CD4-positive, alpha-beta T cell treated with Interferon gamma for 1 hour (primary cell): ENCODE measurements at places on chromosomes 1 and 21.

DNA sequence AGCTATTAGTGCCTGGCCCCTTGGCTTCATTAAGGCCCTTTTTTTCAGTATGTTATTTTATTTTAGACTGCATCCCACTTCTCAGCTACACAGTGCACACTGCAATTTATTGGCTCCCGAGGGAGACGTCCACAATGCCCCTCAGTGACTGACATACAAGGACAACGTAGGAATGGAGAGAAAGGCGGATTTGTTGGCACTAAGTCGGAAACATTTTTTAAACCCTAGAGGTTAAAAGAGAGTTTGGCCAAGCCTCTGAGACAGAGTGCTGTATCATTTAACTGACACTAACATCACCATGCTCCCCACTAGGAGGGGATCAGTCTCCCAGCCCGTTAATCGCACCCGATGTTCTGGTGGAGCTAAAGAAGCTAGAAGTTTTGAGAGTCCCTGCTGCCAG is 45.7 kb upstream of the FOXD3 start:
- DNase-seq = no peak

DNA sequence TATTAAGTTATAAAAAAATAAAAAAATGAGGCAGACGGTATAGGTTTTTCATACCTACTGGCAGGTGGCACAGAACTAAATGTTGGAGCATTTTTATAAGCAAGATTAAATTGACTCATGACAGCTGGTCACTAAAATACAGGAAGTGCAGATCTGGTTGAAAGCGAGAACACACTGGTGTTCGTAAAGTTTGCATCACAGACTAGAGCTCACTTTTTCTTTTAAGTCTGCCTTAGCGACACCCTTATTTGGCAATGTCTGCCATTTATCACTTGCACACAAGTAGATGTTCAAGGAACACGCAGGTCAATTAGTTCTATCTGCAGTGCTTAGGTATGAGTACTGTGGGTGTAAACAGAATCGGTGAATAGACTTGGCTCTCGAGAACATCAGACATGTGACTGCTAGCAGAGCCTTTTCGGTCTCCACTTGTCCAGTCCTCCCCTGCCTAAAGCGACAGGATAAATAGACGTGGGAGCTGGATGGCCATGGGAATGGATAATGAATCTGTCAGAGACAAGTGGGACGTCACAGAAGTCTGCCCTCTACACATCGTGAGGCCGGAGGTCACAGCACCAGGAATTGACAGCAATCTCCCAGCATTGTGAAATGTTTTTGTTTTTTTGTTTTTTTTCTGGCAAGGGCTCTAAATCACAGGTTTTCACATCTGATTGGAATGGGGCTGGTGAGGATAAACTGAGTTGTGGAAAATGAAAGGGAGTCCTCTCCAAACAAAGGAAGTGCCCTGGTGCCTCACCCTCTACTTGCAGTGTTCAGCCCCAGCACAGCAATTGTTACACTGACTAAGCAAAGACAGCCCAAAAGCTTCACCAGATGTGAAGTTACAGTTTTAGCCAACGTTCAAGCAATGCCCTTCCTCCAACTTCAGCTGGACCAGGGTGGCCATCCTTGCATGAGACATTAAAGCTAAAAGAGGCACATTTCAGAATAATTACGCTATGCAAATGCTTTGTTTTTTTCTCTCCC is 248.9 kb downstream of the NTNG1 start:
- no peak for DNase-seq

DNA sequence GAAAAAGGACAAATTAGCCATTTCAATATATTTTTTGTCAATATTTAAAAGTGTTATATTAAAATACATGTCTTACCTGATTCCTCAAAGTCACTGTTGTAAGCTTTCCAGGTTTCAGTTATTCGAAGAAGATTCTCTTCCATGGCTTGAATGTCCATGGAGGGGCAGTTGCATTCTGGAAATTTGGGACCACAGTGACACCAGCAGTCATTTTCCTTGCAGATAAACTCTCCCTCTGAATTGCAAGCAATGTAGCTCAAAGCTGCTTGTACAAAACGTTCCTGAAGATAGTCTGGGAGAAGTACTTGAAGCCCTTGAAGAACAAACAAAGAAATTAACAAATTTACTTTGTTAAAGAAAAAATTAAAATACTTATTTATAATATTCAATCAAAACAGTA is 251.7 kb downstream of the BRINP3 start:
- no peak for DNase-seq

- DNase-seq = no peak
These were observed 174.4 kb upstream of the FGGY start for GRCh38 chr1:59122527-59122926.

DNA sequence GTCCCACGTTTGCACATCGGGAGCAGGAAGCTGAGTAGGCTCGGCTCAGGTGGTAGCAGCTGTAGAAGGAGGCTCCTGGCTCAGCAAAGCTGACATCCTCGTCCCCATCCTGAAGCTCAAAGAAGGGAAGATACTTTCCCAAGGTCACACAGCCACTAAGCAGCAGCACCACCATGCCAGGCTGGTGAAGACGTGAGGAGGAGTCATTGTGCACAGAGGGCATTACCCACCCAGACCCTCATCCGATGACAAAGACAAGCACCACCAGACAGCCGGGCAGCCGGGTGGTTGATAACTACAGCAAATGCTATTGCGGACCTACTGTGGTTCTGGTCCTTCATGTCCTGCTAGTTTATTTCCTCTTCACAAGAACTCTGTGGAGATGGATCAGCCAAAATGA is 186.9 kb downstream of the MATN1 start:
- no peak for DNase-seq

DNA sequence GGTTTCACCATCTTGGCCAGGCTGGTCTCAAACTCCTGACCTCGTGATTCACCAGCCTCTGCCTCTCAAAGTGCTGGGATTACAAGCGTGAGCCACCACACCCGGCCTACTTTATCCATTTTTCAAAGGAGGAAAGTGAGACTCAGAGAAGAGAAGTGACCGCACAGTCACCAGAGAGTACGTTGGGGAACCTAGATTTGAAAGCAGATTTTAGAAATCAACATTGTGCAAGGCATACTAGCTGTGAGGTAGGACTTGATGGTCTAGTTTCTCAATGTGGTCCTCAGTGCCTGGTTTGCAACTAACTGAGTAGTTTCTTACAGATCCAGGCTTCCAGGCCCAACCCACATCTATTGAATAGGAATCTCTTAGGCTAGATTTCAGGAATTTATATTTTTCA is 1.7 kb upstream of the PRCC start:
- no peak for DNase-seq

DNA sequence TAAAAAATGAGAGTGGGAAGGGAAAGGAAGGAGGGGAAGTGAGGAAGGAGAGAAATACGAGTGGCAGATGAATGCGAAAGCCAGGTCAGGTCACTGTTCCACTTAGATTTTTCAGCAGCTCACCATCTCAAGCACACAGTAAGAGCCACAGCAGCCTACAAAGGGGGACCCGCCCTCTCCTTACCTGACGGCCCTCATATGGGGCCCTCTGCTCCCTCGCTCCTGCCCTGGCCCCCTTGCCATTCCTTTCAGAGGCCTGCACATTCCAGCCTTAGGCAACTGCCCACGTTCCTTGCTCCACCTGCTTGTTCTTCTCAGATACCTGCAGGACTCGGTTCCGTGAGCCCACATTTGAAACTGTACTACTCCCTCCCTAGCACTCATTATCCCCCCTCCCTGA is 22.0 kb downstream of the VPS26C start:
- DNase-seq = no peak

GRCh38 chr1:68984289-68984688 is 487.4 kb upstream of the DEPDC1 start:
- DNase-seq = no peak

- DNase-seq = no peak
These were observed 15.3 kb downstream of the AGPAT3 start for GRCh38 chr21:43880111-43880985.

GRCh38 chr1:80450711-80451110 is 1350.0 kb upstream of the ADGRL2 start:
- DNase-seq = no peak

DNA sequence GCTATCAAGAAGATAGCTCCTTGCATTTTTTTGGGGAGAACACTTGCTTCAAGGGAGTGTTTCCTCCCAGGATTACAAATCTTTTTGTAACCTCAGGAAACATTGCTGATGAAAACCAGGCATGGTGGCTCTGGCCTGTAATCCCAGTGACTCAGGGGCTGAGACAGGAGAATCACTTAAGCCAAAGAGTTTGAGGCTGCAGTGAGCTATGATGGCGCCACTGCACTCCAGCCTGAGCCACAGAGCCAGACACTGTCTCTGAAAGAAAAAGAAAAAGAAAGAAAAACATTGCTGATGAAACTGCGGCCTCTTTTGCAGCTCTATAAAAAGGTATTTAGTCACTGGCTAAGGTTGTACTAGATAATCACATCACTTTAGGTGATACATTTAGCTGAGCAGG is 7.3 kb downstream of the RNU1-2 start:
- DNase-seq = no peak

DNA sequence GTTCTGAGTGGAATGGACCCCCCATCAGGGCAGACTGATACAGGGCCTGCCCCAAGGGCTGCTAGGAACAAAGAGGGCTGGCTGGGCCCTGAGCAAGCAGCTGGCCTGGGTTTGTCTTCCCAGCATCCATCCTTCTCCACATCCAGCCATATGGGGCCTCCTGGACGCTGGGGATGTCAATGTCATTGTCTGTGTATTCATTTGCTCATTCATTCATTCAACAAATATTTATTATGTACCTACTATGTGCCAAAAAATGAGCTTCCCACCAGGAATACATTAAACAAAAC is 15.6 kb upstream of the ECE1 start:
- DNase-seq = no peak

GRCh38 chr1:241972703-241973369 is 15.3 kb downstream of the BECN2 start:
- no peak for DNase-seq

- DNase-seq = no peak
These were observed 65.7 kb upstream of the PKN2 start for GRCh38 chr1:88618331-88618730.

GRCh38 chr1:185650602-185651230 is 83.5 kb upstream of the HMCN1 start:
- no peak for DNase-seq

DNA sequence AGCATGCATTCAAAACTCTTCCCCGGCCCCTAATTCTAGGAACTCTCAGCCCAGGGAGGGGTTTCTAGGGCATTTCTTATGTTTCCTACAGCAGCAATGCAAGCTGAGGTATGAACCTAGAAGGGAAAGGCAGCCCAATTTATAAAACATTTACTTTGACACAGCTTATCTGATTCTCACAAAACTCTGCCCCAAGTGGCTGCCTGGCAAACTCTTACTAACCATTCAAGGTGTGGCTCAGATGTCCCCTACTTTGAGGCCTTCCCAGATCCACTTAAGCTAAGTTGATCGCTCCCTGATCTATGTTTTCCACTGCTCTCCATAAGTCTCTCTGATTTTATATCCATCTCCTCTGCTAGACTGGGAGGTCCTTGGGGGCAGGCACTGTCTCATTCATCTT is 35.4 kb downstream of the AK2 start:
- no peak for DNase-seq

DNA sequence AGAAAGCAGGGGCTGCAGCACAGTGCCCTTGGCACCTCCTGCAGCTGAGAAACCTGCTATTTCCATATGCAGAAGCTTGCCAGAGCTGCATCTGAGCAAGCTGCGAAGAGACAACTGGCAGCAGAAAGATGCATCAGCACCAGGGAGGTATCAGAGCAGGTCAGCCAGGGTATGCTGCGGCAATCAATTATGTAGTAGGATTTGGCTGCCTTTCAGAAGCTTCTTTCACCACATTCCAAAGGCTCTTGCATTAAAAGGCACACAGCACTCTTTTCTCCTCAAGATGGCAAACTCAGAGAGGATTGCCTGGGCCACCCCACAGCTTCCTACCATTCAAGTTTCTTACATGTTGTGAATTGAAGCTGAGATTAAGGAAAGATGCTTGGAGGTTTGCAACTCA is 47.6 kb upstream of the RAP1A start:
- no peak for DNase-seq

DNA sequence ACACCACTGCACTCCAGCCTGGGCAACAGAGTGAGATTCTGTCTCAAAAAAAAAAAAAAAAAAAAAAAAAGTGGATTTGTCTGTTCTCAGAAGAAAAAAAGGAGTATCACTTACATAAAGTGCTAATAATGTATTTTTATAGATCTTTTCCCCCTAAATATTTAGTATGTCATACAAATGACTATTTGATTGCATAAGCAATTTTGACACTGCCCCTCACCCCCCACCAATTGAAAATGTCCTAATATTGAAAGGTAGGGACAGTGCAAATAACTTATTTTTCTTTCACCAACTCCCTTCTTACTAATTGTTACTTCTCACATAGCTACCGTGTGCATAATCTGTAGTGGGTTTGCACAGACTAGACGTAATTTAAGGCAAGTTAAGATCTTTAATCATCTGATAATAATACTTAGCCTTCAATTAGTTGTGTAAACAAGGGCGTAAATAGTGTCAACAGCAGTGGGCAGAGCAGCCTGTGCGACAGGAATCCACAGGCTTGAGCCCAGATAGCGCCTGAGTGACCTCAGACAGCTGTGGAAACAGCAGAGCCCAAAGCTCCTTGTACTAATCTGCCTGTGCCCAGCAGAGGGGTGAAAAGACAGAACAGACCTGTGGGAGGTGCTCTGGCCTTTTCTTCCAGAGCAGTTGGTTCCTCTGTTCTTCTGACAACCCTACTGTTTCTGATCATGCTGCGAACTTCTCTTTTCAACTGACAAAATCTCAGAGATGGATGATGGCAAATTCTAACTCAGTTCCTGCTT is 4.5 kb upstream of the IER5 start:
- DNase-seq = peak; percentile 75

DNA sequence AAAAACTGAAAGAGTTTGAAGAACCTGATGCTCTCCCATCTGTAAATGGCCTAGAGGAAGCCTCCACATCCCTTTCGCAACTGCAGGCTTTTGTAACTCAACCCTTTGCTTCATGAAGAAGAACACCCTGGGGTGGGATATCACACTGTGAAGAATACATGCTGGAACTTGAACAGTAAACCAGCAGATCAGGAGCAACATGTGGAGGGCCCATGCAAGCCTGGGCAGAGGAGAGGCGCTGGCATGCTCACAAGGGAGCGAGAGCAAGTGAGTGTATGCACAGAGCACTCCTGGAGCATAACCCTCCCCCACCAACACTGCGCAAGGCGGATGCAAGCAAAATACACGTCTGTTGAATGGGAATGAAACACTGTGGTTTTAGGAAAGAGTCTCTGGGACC is 24.6 kb upstream of the SPAG17 start:
- DNase-seq = no peak

DNA sequence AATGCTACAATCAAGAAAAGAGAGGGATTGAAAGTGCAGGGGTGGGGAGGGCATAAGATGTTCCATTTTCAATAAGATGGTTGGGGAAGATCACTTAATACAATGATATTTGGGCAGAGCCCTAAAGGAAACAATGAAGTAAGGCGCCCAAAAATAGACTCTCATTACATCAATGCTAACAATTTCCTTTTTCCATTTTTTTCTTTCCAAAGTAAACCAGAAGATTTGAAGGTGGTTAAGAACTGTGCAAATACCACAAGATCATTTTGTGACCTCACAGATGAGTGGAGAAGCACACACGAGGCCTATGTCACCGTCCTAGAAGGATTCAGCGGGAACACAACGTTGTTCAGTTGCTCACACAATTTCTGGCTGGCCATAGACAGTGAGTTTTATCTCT is 16.8 kb downstream of the IFNAR2 start:
- no peak for DNase-seq
